ENCODE measurements at places on chromosomes 6 and 20.

DNA sequence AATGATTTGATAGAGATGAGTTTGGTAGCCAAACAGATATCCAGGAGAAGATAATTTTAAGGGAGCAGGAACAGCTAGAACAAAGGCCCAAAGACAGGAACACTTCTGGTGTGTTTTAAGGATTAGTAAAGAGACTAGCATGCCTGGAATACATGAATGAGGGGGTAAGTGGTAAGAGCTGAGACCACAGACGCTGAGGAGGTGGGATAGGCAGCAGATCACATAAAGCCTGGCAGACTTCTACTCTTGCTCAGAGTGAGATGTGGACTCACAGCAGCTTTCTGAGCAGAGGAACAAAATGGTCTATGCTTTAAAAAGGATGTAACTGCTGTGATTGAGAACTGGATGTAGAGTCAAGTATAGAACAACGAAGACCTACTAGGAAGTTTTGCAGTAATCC is 100.1 kb downstream of the EPHA7 start:
- DNase-seq: no peak

- no peak for DNase-seq
Measured at GRCh38 chr6:144896289-144896688, 611.2 kb downstream of the UTRN start.

DNA sequence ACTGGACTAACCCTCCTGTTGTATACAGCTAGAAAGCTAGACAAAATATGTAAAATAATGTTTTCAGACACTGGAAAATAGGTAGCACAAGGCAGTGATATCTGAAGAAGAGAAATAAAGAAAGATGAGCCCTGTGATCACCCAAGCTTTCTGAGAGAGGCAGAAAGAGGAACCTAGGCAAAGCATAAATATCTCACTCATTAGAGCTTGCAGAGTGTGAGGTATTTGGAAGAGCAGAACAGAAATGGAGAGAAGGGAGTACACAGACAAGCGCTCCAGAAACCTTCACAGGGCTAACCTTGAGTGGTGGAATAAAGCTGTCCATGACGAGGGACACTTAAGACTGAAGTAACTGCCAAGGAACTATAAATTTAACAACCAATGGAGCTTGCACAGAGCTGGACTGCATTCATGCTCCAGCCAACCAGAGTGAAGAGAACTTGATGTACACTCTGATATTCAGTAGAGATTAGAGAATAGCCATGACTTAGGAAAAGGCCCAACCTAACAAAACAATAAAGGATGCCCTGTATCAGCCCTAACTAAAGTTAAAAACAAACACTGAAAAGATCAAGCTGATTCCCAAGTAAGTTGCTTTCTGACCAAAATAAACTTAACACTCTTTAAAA is 280.9 kb upstream of the STXBP5 start:
- DNase-seq: no peak

GRCh38 chr6:106694343-106694742 is 65.0 kb downstream of the QRSL1 start:
- DNase-seq: no peak

DNA sequence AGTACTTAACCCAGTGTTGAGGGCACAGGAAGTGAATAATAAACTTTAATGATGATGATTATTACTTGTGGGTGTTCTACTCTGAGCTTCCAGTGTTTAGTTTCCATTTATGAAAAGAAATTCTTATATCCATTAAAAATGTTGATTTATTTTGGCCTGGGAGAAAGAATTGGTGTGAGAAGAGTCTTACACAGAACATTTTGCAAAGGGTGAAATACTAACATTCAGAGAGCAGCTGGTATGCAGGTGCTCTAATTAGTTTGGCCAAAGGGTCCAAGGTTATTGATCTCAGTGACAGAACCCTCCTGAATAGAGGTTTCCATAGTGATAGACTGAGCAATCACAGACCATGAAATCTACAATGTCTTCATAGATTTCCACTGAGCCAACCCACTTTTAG is 4.4 kb downstream of the OSER1 start:
- no peak for DNase-seq

DNA sequence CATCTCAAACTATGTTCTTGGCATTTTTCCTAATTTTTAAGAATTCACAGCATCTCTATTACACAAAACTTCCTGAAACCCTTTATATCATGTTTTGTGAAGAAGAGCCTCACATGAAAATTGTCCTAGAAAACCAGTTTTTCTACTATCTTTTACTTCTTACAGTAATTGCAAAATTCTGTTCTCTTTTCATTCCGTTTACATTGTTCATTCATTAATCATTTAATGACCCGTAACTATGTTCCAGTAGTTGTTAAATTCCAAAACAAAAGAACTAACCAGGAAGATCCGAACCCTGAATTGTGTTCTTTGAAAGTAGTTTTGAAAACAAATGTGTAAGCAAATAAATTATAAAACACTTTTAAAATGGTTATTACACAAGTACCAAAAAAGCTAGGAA is 597.0 kb downstream of the EYS start:
- no peak for DNase-seq

GRCh38 chr6:126383203-126383602 is 43.3 kb downstream of the CENPW start:
- no peak for DNase-seq

DNA sequence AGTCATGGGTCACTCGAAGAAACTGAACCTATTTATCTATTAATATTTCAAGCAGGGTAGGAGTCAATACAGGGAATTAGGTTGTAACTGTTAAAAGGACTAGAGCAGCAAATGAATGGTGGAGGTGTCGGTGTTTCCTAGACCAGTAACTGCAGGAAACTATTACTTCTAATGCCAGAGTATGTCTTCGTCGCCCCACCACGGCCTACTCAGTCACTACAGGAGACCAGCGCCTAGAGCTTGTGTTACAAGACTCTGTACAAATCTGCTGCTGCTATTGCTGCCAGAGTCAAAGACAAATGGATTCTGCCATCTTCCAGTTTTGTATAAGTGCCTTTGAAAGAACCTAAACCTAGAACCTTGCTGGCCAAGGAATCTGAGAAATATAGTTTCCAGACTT is 343.9 kb downstream of the SOX4 start:
- no peak for DNase-seq

- DNase-seq: no peak
Measured at GRCh38 chr6:114115652-114116051, 144.7 kb upstream of the HDAC2 start.

- DNase-seq: peak; percentile 35
Measured at GRCh38 chr20:41133709-41134361, 3.5 kb upstream of the PLCG1 start.

GRCh38 chr6:26032340-26033084 is 54.7 kb upstream of the HFE start:
- no peak for DNase-seq

DNA sequence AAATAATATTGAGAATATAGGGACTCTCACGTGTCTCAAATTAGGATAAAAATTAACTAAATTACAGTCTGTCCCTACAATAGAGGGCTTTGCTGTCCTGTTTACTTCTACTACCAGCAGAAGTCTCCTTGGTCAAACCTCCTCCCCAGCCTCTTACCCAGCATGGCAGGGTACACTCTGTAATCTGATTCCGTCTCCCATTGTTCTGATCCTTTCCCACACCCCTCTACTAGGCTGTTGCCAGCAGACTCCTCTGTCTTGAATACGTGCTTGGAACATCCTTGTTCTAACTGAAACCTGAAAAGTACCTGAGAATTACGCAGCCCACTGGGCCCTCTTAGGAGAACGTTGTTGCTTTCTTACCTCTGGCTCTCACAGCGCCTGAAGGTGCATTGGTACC is 112.2 kb upstream of the PREP start:
- no peak for DNase-seq

DNA sequence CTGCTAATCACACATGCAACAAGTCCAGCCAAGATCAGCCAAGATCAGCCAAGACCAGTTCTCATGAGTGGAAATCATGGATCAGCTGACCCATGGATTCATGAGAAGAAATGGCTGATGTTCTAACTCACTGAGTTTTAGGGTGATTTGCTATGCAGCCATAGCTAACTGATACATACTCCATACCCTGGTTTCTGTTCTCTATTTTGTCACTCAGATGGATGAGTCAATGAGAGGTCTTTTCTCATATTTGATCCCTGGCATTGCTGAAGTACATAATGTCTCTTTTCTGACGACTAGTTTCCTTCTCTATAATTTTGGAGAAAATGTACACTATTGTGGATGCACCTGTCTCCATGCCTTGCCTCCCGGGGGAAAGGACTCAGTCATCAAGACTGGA is 118.4 kb upstream of the LY86 start:
- DNase-seq: no peak

DNA sequence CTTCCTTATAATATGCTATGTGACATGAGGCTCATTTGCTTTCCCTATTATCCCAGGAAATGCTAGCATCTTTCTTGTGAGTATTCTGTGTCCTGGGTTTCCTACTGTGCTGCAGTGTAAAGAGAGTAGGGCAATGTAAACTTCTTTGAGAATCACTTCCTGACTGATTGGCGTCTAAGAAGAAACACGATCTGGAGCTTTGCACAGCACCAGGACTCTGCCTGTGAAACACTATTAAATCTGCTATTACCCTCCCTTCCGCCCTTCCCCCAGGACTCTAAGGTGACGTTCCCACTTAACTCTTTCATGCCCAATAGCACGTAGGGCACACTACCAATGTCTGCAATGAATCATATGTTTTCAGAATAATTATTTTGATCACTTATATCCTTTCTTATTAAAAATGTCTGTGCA is 607.3 kb upstream of the CITED2 start:
- no peak for DNase-seq

- no peak for DNase-seq
Measured at GRCh38 chr6:71194724-71195123, 93.9 kb upstream of the OGFRL1 start.

- DNase-seq: no peak
Measured at GRCh38 chr6:138105446-138105845, 1.8 kb downstream of the PERP start.

- no peak for DNase-seq
Measured at GRCh38 chr6:75488033-75488432, 5.6 kb downstream of the FILIP1 start.

DNA sequence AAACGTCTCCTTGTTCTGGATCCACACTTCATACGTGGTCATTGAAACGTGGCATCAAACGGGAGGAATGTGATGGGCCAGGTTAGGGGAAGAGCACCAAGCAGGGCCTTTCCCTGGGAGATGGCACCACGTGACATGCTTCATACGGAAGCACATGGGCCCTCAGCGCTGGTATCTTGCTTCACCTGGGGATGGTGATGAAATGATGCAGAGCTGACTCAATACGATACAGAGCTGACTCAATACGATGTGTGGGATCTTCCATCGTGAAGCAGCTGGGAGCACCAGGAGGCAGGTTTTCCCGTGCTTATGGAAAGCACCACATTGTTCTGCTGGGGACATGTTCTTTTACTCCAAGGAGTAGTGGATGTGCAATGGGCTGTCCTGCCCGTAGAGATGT is 22.5 kb upstream of the TAGAP start:
- DNase-seq: no peak

GRCh38 chr6:2102966-2103365 is 142.4 kb downstream of the GMDS start:
- no peak for DNase-seq

DNA sequence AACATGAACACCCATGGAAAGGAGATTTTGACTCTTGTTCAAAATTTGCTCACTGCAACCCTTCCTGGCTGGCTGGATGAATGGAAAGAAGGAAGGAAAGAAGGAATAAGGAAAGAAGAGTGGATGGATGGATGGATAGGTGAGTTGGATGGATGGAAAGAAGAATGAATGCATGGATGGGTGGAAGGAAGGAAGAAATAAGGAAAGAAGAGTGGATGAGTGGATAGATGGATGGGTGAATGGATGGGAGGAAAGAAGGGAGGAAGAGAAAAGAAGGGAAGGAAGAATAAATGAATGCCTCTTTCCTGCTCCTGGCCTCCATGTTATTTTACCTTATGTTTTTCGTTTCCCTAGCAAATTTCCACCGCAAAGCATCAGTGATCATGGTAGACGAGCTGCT is 74.2 kb upstream of the RIN2 start:
- no peak for DNase-seq

GRCh38 chr6:148800536-148800935 is 53.7 kb downstream of the UST start:
- no peak for DNase-seq

GRCh38 chr6:40778918-40779317 is 191.8 kb upstream of the LRFN2 start:
- DNase-seq: no peak

DNA sequence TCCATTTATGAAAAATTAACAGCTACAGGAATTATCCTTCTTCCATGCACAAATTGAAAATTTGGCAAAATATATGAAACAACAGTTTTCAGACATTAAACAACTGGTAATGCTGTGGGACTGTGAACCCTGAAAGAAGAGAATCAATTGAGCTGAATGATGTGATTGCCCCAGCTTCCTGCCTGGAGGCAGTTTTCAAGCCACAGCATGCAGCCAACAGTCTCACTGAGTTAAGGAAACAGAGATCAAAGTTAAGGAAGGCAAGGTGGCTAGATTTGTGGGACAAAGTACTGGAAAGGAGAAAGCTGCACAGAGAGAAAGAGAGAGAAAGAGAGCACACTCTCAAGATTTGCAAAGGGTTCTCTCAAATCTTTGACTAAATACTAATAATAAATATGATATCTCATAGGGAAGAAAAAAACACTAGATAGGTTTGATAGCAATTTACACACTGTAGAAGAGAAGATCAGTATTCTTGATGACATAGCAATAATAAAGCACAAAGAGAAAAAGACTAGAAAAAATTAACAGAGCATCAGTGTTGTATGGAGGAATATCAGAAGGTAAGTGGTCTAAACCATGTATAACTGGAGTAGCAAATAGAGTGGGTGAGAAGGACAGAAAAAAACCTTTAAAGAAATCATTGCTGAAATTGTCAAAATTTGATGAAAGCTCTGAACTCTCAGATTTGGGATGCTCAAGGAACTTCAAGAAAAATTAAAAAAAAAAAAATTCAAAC is 70.1 kb upstream of the CNKSR3 start:
- no peak for DNase-seq

DNA sequence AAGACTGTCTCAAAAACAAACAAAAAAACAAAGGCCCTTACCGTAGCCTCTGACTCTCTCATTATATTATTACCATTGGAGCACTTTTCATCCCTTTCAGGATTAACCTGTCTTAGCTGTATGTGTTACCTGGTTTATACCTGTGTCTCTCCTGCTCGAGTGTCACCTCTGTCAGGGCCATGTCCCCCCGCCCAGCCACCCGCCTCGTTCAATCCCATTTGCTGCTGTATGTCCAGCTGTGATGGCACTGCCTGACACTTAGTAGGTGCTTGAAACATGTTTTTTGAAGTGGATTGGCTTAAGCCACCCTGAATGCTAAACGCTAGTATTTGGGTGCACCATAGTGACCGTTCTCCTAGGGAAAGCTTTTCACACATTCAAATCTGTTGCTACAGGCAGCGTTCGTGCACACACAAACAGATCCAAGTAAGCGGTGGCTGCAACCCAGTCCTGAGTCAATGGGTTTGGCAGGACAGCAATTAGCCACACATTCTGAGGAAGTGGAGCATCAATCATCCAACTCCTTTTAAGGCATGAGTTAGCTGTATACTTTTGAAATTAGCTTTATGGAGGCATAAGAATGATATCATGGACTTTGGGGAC is 98.9 kb upstream of the ZNF217 start:
- no peak for DNase-seq

GRCh38 chr20:3733119-3733995 is 872 bp downstream of the HSPA12B start:
- DNase-seq: no peak

Measured in activated CD4-positive, CD25-positive, alpha-beta regulatory T cell (primary cell).